ENCODE measurements at places on chromosomes 2 and 18.

DNA sequence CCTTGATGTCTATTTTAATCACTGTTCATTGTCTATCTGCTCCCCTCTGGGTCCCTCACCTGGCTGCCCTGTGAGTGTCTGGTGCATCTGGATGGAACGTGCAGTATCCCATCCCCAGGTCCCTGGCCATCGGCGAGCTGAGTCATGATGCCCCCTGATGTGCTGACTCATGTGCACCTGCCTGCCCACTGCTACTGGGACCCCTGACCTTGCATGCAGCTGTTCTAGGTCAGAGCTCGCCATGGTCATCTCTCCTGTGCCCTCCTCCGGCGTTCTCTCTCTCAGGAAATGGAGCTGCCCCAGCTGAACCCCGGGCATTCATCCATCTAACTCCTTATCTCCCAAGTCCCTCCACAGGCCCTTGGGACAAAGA is 516.2 kb upstream of the HS6ST1 start:
- no peak for DNase-seq

- no peak for DNase-seq
Observed at GRCh38 chr18:50286391-50287027, 983 bp downstream of the CXXC1 start.

- DNase-seq = no peak
Observed at GRCh38 chr18:75612456-75612855, 185.0 kb upstream of the SMIM21 start.

DNA sequence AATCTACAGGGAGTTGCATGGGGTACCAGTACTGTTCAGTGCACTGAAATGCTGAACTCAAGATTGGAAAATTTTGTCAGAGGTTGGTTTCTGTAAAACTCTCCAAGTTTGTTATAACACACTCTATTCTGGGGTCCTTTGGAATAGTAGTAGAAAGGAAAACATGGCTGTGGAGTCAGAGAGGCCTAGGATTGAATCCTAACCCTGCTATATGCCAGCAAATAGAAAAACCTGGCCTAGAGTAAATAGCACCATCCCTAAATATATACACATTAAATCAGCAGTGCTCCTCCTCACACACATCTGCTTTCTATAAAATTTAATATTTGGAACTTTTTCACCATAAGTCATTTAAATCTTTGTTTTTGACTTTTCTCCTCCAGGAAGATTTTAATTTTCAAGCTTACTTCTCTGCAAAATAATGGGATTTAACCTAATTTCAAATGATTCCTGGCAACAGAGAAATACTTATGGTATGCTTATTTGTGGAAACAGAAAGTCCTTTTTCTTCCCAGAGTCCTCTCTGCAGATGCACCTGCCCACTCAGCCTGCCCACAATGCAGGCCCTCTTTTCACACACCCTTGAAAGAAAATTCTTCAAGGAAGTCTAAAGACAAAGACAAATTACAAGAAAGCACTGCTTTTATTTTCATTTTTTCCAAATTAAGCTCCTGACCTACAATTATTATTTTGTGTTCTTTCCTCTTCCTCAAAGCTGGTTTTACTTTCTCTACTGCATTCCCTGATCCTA is 197.5 kb upstream of the LRRTM1 start:
- no peak for DNase-seq

DNA sequence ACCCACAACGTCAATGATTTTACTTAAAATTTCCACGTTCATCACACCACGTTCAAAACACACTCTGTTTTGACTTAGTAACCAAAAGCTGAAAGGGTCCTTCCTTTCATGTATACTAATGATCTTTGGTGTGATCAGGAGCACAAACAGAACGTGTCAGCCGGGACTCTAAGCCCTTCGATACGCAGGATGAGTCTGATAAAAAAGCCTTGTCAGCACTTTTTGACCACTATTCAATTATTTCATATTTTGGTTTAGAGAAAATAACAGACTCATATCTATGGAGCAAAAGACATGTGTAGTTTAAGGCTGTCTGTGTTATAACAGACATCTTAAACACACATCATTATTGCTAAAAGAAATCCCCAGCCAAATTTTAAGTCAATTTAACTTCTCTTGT is 345.3 kb downstream of the ZNF516 start:
- no peak for DNase-seq

GRCh38 chr2:160747501-160748170 is 254.0 kb upstream of the RBMS1 start:
- DNase-seq = no peak

GRCh38 chr18:3410273-3410672 is 39.7 kb upstream of the TGIF1 start:
- no peak for DNase-seq

DNA sequence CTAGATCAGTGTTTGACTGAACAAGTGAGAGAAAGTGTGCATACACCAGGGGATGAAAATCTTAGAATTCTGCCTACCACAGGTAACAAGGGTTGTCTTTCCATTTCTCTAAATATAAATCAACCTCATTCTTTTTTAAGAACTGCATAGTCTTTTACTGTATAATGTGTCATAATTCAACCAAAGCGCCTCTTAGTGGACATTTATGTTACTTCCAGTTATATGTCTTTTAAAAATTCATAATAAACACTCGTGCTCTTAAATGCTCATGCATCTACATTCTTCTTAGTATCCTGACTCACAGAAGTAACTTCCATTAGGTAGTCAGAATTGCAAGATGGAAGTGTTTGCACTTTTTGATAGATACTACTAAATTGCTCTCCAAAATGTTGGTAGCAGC is 76.2 kb downstream of the CHRNA1 start:
- no peak for DNase-seq

- no peak for DNase-seq
Observed at GRCh38 chr2:25879133-25879730, 945 bp upstream of the ASXL2 start.

GRCh38 chr2:96103187-96103601 is 13.2 kb downstream of the ADRA2B start:
- DNase-seq = no peak

- no peak for DNase-seq
Observed at GRCh38 chr2:100283724-100284501, 38.4 kb downstream of the LONRF2 start.

- DNase-seq = no peak
Observed at GRCh38 chr2:179049546-179050311, at the start of gene CCDC141. Gene CCDC141 (minus strand): TSS chr2:179050137. CDS start chr2:179049941, 196 bp downstream.

GRCh38 chr18:57621246-57621604 is 411 bp downstream of the NARS1 start:
- DNase-seq = no peak

GRCh38 chr2:26346454-26347053 is at the start of gene ADGRF3:
Gene ADGRF3 (minus strand): TSS chr2:26346789. CDS start chr2:26346234, 555 bp downstream.
- DNase-seq = peak; percentile 15

DNA sequence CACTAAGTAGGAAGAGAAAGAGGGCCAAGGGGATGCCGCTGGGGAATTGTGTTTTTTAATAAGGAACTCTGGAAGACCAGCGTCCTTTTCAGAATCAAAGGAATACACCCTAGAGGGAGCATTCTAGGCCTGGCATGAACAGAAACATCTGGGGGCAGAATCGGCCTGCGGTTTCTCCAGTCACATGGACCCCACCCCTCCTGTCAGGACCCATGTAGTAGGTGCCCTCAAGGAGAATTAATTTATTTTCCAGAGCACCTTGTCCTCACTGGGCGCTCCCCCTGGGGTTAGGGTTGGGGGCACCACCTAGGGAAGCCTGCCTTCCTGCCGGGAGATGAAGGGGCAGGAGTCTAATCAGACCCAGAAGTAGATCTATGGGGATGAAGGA is 44.2 kb downstream of the TMEM37 start:
- DNase-seq = no peak

DNA sequence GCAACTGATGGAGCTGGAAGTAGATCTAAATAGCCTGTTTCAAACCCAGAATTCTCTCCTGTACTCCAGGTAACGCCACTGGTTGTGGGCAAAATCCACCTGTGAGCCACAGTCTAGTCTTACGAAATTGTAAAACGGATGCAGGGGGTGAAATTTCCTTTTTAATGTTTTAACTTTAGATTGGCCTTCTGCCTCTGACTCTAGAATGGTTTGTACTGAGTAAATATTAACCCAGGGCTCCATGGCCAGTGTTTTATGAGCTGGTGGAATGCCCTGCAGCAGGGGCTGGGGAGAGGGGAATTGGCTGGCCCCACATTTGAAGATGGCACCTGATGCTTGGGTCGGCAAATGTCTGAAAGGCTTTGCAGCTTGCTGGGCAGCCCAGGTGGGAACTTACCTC is 156.6 kb downstream of the MYCN start:
- no peak for DNase-seq

DNA sequence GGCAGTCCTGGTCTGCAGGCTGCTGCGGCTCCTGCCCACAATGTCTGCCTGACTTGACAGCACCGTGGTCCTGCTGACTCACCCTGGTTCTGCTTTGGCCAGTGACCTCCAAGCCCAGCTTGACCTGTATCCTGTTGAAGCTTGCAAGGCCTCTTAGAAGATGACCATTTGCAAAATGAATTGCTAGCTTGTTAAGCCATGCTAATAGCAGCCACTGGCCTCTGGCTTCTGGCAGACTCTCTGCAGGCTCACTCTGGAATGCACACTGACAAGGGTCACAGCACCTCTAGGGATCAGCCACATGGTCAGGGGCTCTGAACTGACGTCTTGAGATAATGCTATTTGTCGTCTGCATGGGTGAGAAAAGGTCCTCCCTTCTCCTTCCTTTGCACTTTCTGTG is 25.9 kb downstream of the CNGA3 start:
- no peak for DNase-seq

DNA sequence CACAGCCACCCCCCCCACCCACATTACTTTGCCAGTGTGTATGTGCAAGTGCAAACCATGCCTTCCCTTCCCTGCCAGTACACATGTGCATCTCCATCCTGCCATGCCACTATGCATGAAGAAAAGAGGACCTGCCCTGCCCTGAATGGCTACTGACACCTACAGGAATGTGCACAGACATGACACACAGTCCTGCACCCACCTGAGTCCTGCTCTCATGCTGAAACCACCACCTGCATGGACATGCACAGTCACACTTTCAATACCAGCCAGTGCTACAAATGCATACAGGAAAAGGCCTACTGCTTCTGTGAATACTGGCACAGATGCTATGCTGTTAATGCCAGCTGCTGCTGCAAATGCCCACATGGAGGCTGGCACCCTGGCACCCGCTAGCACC is 334.4 kb upstream of the DLGAP1 start:
- no peak for DNase-seq

GRCh38 chr2:156933645-156934225 is 323.8 kb upstream of the GALNT5 start:
- no peak for DNase-seq

GRCh38 chr2:160076241-160076640 is 13.8 kb upstream of the PLA2R1 start:
- no peak for DNase-seq

- no peak for DNase-seq
Observed at GRCh38 chr2:187552828-187553681, 1.2 kb downstream of the TFPI start.

- no peak for DNase-seq
Observed at GRCh38 chr18:30096796-30097195, 945.7 kb downstream of the DSC3 start.

GRCh38 chr18:58212274-58212673 is 168.2 kb downstream of the NEDD4L start:
- DNase-seq = no peak

DNA sequence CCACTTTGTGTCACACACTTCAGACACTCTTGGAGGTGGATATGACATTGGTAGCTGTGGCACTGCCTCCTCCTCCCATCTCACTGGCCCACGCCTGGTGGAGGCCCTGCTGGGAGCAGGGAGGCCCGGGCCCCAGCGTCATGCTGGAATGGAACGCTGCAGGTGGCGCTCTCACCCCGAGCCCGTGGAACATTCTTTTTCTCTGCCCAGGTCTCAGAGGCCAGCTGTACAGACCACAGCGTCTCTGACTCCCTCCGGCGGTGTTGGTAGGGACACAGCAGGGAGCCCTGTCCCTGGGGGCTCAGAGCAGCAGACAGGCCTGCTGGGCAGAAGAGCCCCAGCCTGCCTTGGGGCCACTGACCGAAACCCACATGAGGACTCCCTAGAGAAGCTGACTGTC is 218.1 kb downstream of the TWIST2 start:
- DNase-seq = no peak

GRCh38 chr2:234272069-234272850 is 221.8 kb downstream of the SPP2 start:
- DNase-seq = no peak

- no peak for DNase-seq
Observed at GRCh38 chr2:58710795-58711279, 469.7 kb upstream of the FANCL start.

DNA sequence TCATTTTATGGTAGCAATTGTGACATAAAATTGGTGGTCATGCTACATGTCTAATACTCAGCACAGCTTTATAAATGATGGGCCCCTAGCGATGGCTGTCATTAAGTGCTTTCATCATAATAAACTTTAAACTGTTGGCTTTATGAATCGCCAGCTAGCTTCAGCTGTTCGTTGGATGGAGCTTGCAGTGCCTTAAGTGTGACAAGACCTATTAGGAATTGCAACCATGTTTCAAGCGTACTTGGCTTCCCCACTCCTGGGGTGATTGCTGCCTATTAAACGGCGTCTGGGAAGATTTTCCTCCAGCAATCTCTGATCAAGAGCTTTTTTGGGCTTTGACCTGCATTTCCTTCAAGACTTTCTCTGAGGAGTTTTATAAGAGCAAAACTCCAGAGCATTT is 164.5 kb upstream of the SIX3 start:
- no peak for DNase-seq

GRCh38 chr2:6336752-6337471 is 528.8 kb downstream of the CMPK2 start:
- no peak for DNase-seq

GRCh38 chr2:147844697-147845410 is at the start of gene ACVR2A:
Gene ACVR2A (plus strand): TSS chr2:147845029. CDS start chr2:147845153, 124 bp downstream.
- peak; percentile 23 for DNase-seq

- DNase-seq = no peak
Observed at GRCh38 chr2:75570024-75570947, 9.5 kb upstream of the EVA1A start.

GRCh38 chr18:62585274-62586150 is 62.7 kb downstream of the ZCCHC2 start:
- DNase-seq = no peak

GRCh38 chr2:203061346-203061745 is 46.7 kb downstream of the NBEAL1 start:
- no peak for DNase-seq

- no peak for DNase-seq
Observed at GRCh38 chr2:170423919-170424318, 246.0 kb downstream of the MYO3B start.

DNA sequence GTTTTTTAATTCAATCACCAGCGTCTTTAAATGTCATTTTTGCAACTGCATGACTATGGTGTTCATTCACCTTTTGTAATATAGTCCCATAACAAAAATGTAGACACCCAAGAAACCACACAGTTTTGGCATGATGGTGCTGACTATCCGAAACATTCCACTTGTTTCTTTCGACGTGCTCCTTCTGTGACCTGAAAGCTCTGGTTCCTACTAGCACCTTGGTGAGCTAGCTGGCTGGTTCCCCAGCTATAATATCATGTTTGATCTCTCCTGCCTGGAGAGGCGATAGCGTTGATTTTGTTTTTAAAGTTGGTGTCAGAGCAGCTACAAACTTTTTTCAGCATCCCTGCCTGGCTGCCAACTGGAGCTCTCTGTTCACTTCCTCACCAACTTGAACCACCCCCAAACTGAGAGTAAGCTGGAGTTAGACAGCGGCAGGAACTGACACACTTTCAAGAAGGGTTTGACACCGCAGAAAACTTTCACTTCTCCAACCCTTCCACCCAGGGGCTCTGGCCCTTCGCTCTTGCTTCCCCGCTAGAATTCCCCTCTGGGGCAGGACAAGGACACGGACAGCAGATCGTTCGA is 1.1 kb downstream of the ATAD2B start:
- DNase-seq = peak; percentile 20

All from NT2/D1 (cell line).